ENCODE measurements at places on chromosomes 16 and 17.

- DNase-seq: peak; percentile 69
Measured at GRCh38 chr17:81002409-81003361, 11.0 kb downstream of the CHMP6 start.

- no peak for DNase-seq
Measured at GRCh38 chr16:28181515-28181914, 30.2 kb downstream of the XPO6 start.

DNA sequence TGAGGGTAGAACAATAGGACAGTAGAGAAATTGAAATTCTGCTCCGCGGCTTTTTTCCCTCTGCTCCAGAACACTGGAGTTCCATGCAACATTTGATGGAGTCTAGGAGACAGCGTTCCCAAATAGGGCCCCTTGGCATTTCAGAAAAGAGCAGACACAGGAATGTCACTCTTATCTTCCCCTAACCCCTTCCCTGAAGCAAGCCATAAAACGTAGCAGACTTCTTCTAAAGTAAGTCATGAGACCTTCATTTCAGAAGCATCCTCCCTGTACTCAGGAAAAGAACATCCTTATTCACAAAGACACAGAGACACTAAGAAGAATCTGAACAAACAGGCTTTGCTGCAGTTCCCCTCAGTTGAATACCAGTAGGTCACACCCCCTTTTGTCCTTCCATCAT lies 296.1 kb upstream of the SOX9 start:
- no peak for DNase-seq

DNA sequence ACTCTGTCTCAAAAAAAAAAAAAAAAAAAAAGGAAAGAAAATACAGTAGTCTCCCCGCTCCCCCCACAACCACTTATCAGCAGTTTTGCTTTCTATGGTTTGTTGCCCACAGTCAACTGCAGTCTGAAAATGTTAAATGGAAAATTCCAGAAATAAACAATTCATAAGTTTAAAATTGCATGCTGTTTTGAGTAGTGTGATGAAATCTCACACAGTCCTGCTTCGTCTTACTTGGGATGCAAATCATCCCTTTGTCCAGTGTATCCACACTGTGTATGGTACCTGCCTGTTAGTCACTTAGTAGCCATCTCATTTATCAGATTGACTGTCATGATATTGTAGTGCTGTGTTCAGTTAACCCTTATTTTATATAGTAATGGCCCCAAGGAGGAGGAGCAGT lies 41.5 kb downstream of the NF1 start:
- no peak for DNase-seq

- no peak for DNase-seq
Measured at GRCh38 chr17:17254036-17254435, 17.1 kb upstream of the FLCN start.

DNA sequence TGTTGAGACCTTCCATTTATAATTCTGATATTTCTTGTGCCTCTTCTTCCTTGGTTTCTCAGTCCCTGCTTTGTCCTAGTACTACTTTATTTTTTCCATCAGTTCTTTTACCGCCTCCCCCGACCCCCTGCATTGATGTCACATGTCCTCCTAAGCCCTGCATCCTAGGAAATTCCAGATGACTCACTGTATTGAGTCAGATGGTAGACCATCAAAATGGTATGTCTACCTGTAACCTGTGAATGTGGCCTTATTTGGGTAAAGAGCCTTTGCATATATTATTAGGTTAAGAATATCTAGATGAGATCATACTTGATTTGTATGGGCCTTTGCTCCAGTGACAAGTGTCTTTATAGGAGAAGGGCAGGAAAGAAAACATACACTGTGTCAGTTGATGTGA lies 515.3 kb upstream of the CA10 start:
- no peak for DNase-seq

- no peak for DNase-seq
Measured at GRCh38 chr17:58086953-58087352, 3.7 kb downstream of the DYNLL2 start.

- no peak for DNase-seq
Measured at GRCh38 chr17:43915559-43915958, 8.2 kb upstream of the MPP2 start.

DNA sequence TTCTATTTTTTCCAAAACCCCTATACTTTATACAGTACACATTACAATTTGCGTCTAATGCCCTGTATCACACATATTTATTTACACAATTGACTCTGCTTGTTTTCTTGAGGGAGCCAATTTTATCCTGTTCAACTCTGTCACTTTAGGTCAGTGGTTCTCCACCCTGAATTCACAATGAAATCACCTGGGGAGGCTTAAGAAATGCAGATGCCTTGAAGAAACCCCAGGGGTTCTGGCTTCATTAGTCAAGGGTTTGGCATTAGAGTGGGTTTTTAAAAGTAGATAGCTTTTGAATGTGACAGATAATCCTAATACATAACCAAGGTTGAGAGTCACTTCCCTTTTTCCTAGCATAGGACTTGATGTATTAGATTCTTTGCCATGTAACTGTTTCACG lies 398.6 kb upstream of the ERCC4 start:
- DNase-seq: no peak

GRCh38 chr16:73010150-73010676 lies 37.7 kb downstream of the ZFHX3 start:
- no peak for DNase-seq

GRCh38 chr17:1183171-1183873 lies 3.5 kb upstream of the ABR start:
- DNase-seq: peak; percentile 55

- DNase-seq: no peak
Measured at GRCh38 chr17:37133136-37133535, 184.4 kb downstream of the AATF start.

DNA sequence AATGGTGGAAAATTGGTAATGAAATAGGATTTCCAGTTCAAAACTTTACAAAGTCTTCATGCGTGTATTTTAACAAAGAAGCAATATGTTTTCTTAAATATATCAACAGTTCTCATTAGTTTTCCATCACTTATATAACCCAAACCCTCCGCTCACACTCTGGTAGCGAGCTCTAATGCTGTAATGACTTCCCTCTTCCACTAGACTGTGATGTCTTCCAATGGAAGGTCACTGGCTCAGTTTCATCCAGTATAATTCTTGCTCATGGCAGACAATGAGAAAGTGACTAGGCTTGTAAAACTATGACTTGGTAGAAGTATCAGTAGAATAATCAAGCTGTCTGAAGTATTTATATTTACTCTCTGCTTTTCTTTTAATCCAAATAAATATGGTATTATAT lies 32.8 kb downstream of the NETO2 start:
- DNase-seq: no peak

DNA sequence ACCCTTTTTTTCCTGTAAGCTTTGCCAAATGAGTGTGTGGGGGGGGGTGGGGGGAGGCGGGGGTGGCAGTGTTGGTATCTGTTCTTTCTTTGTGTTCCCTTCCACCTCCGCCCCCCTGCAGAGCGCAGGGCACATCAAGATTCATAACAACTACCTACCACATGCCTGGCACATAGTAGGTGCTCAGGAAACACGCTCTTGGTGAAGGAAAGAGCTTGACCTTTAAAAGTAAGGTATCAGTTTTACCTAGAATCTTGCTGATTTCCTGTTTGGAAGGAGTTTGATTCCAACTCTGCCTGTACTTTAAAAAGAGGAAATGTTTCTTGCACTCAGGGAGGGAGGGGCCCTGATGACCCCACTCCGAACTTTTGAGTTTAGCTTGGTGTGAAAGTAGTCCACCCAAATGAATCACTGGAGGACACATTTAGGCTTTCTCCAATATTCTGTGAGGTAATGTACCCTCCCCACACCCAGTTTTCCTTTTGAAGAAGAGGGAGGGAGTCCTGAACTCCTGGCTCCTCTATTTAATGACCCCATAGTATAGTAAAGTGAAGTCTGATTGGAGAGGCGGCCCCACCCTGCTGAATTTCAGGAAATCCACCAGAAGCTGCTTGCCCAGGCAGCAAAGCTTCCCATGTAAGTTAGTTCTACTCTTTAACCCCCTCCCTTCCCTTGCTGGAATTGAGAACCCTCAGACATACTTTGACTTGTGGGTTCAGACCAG lies 560 bp upstream of the FAM20A start:
- no peak for DNase-seq

GRCh38 chr16:14472357-14472756 lies 157.7 kb downstream of the PARN start:
- no peak for DNase-seq

- DNase-seq: no peak
Measured at GRCh38 chr16:75267631-75268264, 16.3 kb upstream of the BCAR1 start.

DNA sequence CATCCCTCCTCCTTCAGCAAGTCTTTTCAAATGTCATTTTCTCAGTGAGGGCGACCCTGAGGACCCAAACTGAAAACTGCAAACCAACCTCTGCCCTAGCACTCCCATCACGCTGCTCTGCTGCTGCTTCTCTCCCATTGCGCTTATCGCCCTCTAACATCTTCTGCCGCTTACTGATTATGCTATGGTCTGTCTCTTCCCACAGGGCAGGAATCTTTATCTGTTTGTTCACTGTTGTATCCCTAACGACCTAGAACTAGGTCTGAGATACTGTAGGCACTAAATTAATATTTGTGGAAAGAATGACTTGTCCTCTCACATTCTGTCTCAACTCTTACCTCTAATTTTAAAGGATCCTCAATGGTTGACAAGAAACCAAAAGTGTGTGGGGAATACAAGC lies 12.5 kb downstream of the ZSCAN32 start:
- no peak for DNase-seq

DNA sequence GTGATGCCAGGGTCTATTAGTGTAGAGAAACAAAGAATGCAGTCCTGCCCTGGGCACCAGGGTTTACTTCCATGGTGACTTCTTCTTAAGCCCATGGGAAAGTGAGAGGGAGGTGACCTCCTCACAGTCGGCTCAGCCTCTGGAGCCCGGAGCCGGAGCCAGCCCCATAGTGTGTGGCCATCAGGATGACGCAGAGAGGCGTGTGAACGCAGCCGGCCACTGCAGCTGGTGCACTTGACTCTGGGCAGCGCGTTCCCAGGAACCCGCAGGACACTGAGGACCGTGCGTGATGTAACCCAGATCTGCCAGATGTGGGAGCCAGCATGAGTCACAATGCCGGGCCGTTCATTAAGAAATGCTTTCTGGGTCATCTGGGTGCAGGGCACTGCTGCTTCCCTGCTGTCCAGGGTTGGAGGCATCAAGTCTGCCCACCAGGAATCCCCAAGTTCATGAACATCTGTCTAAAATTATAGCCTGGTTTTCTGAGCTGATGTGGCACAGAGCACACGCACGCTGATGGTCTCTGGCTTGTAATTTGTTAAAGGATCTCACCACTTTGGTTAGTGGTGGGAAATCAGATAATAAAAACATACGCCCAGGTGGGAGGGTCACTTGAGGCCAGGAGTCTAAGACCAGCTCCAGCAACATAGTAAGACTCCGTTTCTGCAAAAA lies 114.1 kb downstream of the PITPNC1 start:
- DNase-seq: peak; percentile 94

DNA sequence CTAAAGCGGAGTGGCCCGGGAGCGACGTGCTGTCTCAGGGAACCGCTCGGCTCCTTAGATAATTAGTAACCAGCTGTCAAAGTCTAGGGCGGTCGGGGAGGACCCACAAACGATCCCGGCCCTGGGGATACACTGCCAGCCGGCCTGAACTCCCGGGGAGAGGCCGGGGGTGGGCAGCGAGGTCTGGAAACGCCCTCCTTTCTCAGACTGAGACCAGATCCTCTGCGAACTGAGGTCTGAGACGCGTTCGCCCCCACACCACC lies 1.3 kb downstream of the HNF1B start:
- DNase-seq: no peak

DNA sequence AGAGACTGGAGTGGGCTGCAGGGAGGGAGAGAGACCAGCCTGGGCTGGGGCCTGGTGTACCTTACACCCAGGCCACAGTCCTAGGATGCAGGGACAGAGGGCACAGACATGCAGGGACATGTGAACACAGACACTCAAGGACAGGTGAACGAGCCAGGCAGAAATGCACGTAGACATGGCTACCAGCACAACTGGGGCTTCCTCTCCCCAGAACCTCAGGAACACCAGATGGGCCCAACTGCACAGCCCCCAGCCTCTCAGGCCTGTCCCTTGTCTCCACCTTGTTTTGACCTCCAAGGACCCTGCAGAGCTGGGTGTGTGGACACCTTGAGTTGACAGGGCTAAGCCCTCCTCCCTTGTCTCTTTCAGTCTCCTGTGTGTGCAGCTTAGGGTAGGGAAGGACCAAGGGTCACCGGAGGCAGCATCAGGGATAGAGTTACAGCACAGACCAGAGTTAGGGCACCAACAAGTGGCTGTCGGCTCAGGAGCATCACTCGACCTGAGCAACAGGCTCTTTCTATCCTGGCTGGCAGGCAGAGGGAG lies 9.2 kb downstream of the SEZ6 start:
- DNase-seq: no peak

DNA sequence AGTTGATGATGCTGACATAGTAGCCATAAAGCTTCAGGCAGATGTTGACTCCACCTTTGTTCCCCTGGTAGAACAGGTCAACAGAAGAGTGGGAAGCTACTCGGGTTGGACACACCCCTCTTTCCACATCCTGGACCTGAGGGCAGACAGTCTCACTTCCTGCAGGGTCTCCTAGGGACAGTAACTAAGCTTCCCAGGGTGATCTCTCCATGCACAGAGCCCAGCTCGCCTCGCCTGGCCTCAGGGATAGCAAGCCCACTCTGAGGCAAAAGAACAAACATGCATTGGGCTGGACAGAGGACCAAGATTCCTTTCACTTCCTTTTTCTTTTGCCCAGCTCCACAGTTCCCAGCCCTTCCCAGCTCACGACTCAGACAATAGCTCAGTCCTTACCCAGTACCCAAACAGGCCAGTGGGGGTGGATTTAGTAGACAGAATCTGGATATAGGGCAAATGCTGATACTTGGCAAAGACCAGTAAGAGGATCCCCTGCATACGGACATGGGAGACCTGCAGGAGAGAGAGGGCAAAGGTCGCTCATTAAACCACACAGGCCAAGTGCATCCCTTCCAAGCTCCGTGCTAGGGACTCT lies 7.0 kb downstream of the INPP5K start:
- DNase-seq: no peak

GRCh38 chr17:39483506-39483905 lies 22.2 kb downstream of the CDK12 start:
- DNase-seq: no peak

GRCh38 chr17:47218896-47219430 lies 9.8 kb downstream of the MYL4 start:
- no peak for DNase-seq

- DNase-seq: no peak
Measured at GRCh38 chr16:88754912-88755744, 29.9 kb downstream of the PIEZO1 start.

DNA sequence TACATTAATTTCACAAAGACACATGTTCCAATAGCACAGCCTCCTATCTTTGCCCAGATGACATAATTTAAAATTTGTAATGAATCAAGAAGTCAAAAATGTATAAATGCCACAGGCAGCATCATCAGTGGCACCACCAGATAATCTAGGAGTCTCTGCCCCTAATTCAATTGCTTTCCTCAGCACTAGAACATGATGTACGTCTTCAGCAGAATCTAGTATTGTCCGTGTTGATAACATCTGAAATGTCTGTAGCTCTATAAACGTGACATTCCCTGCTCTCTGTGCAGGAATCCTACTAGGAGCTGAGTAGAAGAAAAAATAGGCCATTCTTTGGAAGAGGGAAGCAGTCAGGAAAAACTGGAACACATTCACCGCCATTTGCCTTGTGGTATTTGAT lies 21.4 kb upstream of the SLC38A8 start:
- no peak for DNase-seq
